ENCODE measurements at places on chromosomes 11 and 22.

GRCh38 chr22:49879871-49880270, 26.2 kb downstream of the ZBED4 start:
- DNase-seq: no peak

GRCh38 chr11:27215471-27216269, 147.3 kb downstream of the CCDC34 start:
- DNase-seq: no peak

DNA sequence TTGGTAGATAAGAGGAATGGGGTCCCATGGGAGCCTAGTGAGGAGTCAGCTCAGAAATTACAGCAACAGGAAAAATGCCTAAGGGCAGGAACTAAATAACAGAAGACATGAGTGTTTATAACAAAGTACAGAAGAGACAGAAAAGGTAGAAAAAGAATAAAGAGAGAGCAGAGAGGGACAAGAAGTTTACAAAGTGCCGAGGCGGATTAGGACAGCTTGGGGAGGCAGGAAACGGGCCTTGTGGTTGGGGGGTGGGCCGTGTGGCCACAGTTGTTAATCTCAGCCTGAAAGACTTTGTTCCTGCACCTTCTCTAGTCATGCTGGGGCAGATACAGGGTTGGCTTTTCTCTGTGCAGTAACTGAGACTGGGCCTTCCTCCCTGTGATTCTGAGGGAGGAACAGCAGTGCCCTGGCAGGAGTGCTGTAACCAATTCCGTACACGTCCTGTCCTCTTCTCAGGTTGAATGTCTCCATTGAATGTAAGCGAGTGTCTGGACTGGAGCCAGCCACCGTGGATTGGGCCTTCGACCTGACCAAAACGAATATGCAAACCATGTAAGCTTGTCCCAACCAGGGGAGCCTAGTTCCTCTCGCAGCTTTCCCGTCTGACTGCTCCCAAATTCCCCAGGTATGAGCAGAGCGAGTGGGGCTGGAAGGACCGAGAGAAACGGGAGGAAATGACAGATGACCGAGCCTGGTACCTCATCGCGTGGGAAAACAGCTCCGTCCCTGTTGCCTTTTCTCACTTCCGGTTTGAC, 13.2 kb downstream of the NAA40 start:
- no peak for DNase-seq

- DNase-seq: no peak
Measured at GRCh38 chr11:67268081-67268961, 2.0 kb downstream of the GRK2 start.

- peak; percentile 20 for DNase-seq
Measured at GRCh38 chr11:128772814-128773213, 78.9 kb downstream of the FLI1 start.

GRCh38 chr22:30201945-30202344, 44.6 kb downstream of the LIF start:
- DNase-seq: no peak

GRCh38 chr22:31068970-31069369, 12.1 kb upstream of the SMTN start:
- no peak for DNase-seq

DNA sequence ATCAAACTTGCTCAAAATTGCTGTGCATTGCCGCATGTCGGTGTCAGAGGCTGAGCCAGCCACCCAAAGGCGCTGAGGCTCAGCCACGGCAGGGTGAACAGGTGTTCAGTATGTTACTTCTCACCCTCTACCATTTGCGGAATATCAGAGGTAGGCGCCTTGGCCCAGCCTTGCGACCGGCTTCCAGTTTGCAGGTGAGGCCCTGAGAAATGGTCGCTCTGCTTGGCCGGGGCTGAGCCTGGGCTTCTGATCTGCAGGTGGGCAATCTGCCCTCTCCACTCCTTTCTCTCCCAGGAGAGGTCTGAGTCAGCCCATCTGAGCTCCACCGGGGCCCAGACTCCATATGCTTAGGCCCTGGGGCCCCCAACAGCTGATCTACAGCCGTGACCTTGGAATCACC, 71.0 kb downstream of the RPS6KA4 start:
- no peak for DNase-seq

GRCh38 chr11:2549080-2549479, 104.3 kb downstream of the KCNQ1 start:
- no peak for DNase-seq

- DNase-seq: no peak
Measured at GRCh38 chr11:85643191-85643614, 4.6 kb upstream of the TMEM126A start.

DNA sequence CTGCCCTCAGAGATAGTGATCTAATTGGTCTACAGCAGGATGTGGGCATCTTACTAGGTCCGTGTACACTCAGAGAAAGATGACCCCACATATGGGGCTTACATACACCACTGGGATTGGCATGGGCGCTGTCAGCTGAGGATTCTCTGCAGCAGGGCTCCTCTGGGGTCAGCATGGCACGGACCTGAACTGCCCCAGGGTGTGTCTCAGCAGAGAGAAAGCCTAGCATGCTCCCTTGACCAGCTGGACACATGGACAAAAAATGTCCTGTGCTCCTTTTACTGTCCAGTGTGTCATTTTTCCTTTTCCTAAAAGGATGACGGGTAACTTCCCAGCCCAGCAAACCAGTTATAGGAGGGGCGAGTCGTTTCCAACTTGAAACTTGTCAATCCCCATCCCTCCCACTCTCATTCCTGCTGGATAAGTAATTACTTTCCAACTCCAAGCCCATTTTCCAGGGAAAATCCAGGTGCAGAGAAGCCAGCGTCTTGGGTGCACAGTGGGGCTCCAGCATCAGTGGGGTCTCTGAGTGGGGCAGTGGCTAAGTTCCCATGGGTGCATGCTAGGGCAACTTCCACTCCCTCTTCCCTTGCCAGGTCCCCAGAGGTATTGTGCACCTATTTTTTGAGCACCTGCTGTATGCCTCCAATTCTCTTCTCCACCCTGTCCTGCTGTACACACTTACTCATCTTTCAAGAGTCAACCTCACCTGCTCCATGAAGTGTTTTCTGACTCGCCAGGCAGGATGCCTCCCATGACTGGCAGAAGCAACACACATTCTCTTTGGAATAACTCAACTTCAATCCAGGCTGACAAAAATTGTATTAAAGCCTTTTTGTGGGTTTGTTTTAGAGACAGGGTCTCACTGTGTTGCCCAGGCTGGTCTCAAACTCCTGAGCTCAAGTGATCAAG, 5.0 kb downstream of the VSTM5 start:
- no peak for DNase-seq

DNA sequence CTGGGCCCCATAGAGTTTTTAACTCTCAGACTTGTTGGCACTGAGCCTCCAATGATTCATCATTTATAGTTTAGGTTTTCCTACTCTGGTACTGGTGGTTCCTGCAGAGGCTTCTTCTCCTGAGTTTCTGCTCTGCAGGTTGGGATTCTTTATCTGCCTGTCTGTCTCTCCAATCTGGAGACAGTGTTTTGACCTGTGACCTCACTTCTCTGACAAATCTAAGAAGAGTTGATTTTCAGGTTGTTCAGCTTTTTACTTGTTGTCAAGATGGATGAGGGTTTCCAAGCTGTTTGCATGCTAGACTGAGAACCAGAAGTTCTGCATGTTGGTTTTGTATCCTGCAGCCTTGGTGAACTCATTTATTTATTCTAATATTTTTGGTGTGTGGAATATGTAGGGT, 63.9 kb downstream of the JAM3 start:
- DNase-seq: no peak

GRCh38 chr11:130181295-130182272, 22.0 kb downstream of the ST14 start:
- no peak for DNase-seq

Measured in stimulated activated CD4-positive, alpha-beta T cell treated with anti-CD3 and anti-CD28 coated beads, Interleukin-15, amount 100 ng/mL, for 1 hour (primary cell).